ENCODE measurements at places on chromosomes 7 and 10.
A peak's percentile ranks its signal among the peaks of the same experiment; 100 is the strongest.

DNA sequence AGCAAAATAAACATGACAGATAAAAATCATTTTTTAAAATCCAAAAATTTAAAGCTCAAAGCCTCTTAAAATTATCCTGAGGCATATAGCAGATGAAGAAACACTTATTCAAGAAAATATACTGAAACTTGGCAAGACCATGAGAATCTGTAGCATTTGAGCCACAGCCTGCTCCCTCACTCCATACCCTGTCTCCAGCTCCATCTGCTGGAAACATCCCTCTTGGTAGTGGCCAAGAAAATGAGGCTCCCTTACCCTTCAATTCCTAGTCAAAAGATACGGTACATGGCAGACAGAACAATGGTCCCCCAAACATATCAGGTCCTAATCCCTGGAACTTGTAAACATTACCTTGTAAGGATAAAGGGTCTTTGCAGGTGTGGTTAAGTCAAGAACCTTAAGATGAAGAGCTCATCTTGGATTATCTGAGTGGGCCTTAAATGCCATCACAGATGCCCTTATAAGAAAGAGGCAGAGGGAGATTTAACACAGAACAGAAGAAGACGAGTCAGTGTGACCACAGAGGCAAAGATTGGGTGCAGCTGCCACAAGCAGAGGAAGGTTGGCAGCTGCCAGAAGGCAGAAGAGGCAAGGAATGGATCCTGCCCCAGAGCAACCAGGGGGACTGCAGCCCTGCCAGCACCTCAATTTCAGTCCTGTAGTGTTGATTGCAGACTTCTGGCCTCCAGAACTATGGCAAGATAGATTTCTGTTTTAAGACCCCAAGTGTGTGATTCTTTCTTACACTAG lies 149.4 kb downstream of the ZNF248 start:
- no peak for DNase-seq

- DNase-seq: no peak
Observed at GRCh38 chr10:3136336-3136735, 36.2 kb downstream of the PITRM1 start.

DNA sequence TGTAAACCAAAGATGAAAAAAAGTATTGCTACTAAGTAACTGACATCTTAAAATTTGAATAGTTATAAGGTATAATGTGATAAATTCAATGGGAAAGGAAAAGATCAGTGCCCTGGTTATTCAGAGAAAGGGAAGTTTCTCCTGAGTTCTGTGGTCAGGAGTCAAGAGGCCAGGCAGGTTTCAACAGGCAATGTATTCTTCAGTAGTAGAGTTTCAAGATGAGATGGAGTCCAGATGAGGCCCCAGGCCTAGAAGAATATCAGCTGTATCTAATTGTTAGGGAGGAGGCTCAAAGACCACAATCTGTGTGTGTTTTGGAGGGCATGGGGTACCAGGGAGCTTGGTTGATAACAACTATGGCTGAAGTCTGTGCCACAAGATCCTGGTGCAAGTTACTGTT lies 101.4 kb upstream of the DLX6 start:
- DNase-seq: no peak

GRCh38 chr7:73350306-73351068 lies 22.5 kb downstream of the FKBP6 start:
- DNase-seq: peak; percentile 28

- peak; percentile 86 for DNase-seq
Observed at GRCh38 chr7:74083117-74083876, at the start of gene LIMK1. Gene LIMK1 (plus strand): TSS chr7:74083804. CDS start chr7:74083991, 187 bp downstream.

GRCh38 chr7:15829691-15830090 lies 143.2 kb upstream of the MEOX2 start:
- DNase-seq: no peak

DNA sequence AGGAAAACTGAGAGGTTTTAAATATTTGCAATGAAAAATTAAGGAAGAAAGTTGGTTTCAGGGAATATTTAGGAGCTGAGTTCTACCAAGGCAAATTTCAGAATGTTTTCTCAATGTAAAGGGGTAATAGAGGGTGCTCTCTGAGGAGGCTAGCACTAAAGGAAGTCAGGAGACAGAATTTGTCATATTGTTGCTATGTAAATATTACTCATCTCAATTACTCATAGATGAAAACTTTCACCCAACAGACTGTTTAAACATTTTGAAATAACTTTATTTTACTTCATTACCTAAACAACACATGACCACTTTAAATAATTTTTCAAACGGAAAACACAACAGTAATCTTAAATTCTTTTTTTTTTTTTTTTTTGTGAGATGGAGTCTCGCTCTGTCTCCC lies 274.8 kb upstream of the NRG3 start:
- DNase-seq: no peak

DNA sequence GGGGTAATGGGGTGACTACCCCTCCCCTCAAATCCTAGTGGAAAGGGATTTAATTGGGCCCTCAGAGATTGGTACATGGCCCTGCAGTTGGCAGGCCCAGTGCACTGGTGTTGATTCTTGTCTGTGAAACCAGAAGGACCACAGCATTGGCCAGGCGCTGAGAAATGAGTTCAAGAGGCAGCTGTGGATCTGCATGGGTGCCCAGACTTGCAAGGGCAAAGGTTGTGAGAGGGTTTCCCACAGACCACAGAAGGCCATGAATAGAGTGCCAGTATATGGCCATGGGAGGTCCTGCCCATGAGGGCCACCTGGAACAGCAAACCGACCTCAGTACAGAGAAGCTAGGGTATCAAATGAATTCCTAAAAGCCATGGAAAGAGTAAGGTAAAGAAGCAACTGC lies 32.9 kb downstream of the TMEM168 start:
- no peak for DNase-seq

GRCh38 chr7:130939321-130940095 lies 205.5 kb upstream of the KLF14 start:
- peak; percentile 28 for DNase-seq

- no peak for DNase-seq
Observed at GRCh38 chr7:109259151-109259550, 689.5 kb downstream of the DNAJB9 start.

GRCh38 chr7:100493476-100494264 lies 9.9 kb downstream of the NYAP1 start:
- DNase-seq: peak; percentile 59

DNA sequence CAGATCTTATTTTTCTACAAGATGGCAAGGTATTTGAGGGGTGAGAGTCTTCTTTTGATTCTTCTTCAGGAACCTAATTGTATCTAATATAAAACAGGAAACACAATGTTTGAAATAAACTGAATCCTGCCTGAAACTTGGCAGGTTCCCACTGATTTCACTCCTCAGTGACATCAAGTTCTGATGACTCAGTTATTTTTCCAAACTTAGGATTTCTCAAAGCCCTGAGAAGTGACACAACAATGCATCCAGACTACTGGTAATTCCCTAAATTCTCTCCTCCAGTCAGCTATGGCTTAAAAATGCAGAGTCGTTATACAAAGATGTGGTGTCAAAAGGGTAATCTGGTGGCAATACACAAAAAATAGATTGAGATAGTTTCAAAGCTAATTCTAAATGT lies 80.9 kb downstream of the ABLIM1 start:
- peak; percentile 77 for DNase-seq

DNA sequence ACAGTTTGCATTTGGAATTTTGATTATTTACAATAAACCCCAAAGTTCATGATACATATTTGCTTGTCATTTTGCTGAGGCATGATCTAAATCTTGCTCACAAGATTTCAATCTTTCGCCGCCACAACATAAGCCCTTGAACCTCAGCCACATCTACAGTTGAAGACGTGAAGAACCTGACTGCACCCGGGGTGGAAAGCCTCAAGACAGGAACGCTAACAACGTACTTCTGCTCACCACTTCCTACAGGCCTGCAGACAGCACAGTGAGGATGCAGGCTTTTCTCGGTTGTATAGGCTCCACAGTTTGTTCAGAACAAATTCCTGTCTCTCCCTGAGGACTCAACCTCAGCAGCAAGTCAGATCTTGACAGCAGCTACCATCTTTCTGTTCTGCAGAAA lies 393.8 kb upstream of the PRKCQ start:
- no peak for DNase-seq

GRCh38 chr7:45129181-45129800 lies 17.8 kb upstream of the TBRG4 start:
- DNase-seq: no peak

- DNase-seq: no peak
Observed at GRCh38 chr7:36732806-36733205, 8.5 kb upstream of the AOAH start.

DNA sequence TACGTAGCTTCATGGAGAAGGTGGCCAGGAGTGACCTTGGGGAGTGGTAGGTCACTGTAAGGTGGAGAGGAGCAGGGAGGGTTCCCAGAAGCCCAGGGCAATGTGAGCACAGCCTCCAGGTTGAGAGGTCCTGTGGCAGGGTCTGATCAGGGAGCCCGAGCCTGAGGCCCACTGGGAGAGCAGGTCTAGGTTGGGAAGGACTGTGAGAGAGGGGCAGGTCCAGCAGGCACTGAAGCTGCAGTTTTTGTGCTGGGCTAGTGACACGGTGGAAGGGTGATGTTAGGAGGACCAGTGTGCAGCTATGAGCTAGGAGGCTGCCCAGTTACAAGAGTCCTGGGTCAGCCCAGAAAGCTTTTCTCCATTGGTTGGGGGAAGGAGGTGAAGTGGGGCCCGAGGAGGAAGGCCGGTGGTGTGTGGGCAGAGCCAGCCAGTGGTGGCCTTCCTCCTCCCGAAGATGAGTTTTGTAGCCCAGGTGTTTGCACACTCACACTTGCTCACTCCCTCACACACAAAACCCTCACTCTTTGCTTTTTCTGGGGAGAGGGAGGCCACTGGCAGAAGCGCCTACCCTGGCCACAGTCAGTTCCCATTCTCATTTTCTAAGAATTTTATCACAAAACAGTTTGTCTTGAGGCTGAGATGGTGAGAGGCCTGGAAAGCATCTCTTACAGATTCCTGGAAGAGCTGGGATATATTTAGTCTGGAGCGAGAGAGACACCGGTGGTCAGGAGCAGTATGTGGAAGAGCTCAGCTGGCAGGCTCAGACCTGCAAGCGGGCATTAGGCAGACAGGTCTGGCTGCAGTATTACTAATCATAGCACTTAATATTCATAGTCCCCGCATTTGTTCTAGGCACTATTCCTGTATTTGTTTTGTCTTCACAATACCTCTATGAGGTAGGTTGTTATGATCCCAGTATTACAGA lies 57.1 kb downstream of the ZNF467 start:
- no peak for DNase-seq

GRCh38 chr7:138892812-138893211 lies 88.4 kb downstream of the KIAA1549 start:
- no peak for DNase-seq

DNA sequence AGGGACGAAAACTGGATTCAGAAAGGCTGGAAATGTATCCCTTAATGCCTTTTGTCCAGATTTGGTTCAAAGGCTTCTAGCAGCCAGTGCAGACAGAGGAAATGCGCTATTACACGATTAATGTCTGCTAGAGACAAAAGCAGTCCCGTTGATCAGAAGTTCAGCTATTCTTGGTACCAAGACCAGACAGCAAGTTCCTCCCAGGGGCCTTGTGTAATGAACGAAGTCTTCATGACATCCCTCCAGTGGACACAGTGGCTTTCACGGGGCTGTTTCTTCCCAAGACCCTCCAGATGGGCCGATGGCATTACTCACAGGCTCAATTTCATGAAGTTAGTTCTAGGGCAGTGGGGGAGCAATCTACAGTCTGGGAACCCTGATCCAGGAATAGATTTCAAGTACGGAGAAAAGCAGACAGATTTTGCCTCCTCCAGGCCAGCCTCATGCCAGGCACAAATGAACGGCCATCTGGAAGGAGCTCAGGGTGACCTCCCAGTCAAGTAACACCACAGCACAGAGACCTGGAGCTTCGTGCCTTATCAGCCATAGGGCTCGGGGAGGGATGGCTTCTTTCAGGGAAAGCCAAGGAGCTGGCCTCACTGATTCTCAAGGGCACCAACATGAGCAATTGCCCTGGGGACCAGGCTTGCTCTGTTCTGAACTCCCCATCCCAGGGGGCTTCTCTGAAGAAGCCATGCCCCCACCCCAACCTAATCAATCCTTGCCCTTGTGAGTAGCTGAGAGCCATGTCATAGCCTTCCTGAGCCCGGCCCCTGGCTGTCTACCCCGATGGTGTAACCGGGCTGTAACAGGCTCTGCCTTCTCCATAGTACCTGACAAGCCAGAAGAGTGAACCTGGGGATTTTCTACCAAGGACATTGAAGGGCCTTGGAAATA lies 101.1 kb downstream of the PRKAG2 start:
- DNase-seq: no peak

DNA sequence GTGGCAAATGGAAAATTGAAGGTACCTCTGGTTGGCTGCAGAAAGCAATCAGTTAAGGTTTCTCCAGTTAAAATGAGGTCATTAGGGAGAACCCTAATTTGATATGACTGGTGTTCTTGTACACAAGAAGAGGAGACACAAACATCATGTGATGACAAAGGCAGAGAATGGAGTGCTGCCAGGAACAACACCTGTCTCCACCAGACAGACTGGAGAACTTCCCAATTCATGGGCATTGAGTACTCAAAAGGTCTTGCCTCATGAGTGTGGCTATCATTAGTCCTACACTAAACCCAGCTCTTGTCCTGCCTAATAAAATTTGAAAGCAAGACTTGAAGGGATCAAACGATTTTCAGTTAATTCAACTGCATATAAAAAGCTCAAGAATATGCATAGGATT lies 152.6 kb downstream of the PTPN20 start:
- no peak for DNase-seq

DNA sequence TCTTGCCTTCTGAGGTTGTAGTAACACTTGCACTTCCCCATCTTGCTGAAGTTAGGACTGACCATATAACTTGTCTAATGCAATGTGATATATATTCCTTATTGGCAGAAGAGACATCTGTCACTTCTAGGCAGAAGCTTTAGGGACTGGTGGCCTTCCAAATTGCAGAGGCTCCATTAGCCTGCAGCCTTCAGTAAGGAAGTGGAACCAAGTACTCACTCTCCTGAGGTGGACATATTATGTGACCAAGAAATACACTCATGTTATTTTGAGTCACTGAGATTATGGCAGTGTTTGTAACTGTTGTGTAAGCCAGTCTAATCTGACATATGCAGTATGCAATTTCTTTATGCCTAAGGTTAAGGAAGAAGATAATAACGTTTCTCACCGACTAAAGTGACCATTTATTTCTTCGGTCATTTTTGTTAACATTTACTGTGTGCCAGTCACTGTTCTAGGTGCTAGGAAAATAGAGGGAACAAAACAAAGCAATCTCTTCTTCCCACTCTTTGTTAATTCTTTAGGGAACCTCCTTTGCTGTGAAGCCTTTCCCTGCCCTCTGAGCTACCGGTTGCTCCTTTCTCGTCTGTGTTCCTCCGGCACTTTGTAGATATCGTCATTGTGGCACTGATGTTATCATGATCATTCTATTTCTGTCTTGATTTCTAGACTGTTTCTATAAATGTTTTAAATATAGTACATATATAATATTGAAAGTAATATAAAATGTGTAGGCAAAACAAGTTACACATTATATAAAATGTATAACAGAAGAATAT lies 52.9 kb upstream of the HBP1 start:
- DNase-seq: no peak

- no peak for DNase-seq
Observed at GRCh38 chr7:140439359-140439758, 35.5 kb downstream of the RAB19 start.

- DNase-seq: no peak
Observed at GRCh38 chr10:98366062-98366530, 48.9 kb downstream of the PYROXD2 start.

- DNase-seq: no peak
Observed at GRCh38 chr10:62506371-62506770, 132.2 kb downstream of the ZNF365 start.

Measured in lung microvascular endothelial cell (primary cell).